NCI-H1105 (cell line): ENCODE measurements at places on chromosomes 1 and 21.

DNA sequence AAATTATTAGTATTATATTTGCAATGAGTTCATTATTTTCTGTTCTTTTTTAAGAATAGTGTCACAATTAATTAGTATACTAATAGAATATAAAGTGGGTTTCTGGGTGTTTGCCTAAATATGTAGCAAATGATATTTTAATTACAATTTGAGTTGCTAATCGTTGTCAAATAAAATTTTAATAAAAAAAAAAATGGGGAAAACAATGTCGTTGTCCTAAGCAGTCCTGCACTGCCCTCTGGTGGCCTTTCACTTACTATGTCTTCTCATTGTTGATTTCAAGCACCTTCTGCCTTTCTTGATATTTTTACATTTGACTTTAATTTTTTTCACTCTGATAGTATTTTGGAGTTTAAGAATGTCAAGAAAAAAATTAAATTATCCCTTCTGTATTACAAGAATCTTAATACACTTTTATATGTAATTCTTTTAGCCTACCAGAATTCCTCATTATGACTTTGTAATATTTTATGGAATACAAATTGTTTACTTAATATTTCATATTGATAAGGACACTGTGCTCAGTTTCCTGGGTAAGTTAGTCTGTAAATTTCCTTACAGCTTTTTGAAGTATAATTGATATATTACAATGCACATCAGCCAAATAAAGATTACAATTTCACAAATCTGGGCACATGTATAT lies 104.5 kb upstream of the FMN2 start:
- DNase-seq = no peak

DNA sequence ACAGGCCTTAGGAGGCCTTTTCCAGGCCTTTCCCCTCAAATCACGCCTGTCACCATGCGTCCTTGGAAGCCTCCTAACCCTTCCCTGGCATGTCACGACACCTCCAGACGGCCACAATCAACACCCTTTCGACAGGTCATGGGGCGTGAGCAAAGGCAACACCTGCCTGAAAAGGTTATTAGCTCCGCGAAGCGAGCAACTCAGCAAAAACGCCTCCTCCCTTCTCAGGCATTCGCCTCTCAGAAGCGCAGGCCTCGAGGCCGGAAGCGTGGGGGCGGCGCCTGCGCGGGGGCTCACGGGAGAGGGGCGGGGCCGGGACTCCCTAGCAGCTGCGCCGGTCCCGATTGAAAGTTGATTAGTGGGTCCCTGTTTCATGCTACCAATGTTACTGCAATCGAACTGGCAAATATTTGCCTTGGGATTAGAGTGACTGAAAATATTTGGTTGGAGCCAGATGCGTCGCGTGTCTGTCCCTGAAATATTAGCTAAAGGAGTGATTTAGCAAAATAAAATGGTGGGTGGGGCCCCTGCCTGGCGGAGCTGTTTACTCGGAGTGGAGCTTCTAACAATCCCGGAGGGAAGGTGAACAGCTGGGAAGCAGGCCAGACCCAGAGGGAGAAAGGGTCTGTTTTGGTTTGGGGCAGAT lies 44.9 kb downstream of the GFI1 start:
- DNase-seq = no peak

- no peak for DNase-seq
Measured at GRCh38 chr1:56098946-56099345, 480.4 kb downstream of the PLPP3 start.

DNA sequence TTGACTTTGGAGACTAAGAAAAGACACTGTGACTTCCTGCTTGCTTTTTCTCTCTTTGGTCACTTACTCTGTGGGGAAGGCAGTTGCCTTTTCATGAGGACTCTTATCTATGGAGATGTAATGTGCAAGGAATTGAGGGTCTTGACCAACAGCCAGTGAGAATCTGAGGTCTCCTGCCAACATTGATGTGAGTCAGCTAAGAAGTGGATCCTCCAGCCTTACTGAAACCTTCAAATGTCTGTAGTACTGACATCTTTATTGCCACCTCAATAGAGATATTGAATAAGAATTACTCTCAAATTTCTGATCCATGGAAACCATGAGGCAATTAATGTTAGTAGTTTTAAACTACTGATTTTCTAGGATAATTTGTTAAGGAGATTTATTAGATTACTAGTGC lies 598.4 kb downstream of the ADGRL2 start:
- DNase-seq = no peak
